ENCODE measurements at places on chromosomes 13 and 19. TPM values are rescaled to one million over a fixed set of nuclear protein-coding genes. Genes with fewer than 3 reads are reported as not detected.

DNA sequence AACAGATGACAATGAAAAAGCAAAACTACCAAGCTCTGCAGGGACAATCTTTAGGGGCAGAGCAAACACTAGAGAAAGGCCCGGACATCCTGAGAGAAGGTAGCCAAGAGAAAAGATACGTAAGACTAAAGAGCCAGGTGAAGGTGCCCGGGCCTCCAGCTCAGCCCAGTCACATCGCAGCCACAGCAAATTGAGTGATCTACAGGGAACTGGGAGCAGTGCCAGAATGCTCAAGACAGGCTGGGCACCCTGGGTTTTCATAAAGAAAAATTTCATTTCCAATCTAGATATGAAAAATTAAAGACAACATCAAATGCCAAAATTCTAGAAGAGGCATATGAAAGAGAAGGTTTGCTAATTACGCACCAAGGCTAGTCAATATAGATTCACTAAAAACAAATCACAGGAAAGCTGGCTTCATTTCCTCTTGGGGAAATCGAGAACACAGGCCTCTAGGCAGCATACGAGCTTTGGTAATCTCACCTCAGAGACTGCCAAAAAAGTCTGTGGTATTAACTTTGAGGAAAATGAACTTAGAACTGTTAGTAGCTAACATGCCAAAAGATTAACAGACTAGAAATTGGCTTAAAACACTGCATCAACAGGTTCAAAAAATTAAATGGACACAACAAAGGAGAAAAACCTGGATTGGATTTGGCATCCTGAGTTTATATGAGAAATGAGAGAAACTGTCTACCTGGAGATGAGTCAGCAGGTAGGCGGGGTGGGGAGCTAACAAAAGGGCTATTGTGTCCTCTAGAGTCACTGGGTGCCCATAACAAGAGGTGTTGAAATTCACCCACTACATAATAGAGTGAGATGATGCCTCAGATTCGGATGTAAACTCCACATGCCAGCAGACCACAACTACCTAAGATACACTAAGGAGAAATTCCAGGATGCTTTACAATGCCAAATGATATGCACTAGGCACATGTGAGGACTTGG lies 6.6 kb downstream of the ANKRD10 start:
- H3K27ac ChIP-seq: no peak overlapping the region
- H3K36me3 ChIP-seq: peaks cover 14% of the 10 kb centered on the region
- H3K4me1 ChIP-seq: peaks cover 11% of the 10 kb centered on the region
- no peaks in the 10 kb centered on the region for H3K27me3 ChIP-seq
- DNase-seq: peak; percentile 24
- H3K4me3 ChIP-seq: no peak overlapping the region

DNA sequence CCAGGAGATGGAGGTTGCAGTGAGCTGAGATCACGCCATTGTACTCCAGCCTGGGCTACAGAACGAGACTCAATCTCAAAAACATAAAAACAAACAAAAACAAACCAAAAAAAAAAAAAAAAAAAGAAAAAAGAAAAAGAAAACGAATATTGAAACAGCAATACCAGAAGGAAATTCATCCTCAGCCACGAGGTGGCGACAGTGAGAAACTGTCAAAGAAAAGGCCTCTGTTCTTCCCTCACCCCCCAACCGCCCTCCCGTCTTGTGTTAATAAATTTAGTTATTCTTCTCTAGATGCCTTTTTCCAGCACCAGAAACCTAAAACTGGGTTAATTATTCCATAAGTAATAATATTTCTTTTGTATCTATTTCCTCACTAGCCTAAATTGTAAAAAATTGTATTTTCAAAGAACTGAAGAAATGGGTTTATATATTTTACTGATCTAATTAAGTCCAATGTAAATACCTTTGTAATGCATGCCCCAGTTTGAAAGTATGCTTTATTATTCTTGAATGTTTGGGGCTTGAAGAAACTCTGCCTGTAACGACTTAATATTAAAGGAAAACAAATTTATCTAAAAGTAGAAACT lies 38.6 kb downstream of the LIG4 start:
- no peaks in the 10 kb centered on the region for H3K36me3 ChIP-seq
- no peak overlapping the region for H3K27ac ChIP-seq
- DNase-seq: peak; percentile 18

DNA sequence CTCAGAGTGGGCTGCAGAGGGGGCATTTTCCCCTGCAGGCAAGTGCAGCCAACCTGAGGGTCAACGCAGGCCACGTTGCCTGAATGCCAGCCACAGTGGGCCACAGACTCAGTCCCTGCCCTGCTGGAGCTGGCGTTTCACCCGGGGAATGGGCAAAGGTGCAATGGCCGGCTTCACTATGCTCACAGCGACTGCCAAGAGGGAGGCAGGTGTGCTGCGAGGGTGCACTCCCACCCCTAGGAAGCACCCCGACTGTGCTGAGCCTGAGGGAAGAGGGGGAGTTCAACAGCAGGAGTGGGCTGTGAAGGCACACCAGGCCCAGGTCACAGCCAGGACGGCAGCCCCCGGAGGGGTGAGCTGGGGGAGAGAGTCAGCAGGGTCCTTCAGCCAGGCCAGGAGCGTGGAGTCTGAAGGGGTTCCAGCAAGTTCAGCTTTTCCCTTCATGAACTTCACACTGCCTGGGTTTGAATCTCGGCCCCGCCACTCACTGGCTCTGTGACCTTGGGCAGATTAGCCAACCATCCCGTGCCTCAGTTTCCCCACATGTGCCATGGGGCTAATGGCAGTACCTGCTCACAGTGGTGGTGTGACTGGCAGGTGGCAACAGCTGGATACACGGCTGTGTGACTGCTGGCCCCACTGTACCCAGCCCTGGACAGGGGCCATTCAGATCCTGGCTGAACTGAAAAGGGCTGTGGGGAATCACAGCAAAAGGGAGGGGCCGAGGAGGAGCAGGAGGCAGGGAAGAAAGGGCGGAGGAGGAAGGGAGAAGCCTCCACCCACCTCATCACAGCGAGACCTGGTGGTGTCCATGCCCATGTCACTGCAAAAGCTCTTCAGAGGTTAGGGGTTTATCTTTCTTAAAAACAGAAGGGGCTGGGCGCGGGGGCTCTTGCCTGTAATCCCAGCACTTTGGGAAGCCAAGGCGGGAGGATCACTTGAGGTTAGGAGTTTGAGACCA lies 7.6 kb downstream of the TRAPPC6A start:
- H3K27me3 ChIP-seq: no peaks in the 10 kb centered on the region
- no peak for DNase-seq
- peak overlapping the region; percentile 84 for H3K27ac ChIP-seq
- H3K4me3 ChIP-seq: no peak overlapping the region
- H3K4me1 ChIP-seq: peaks cover 21% of the 10 kb centered on the region

- DNase-seq: no peak
- no peaks in the 10 kb centered on the region for H3K4me1 ChIP-seq
- H3K27me3 ChIP-seq: peaks cover 11% of the 10 kb centered on the region
Measured at GRCh38 chr13:30034458-30034795, 184.0 kb upstream of the UBL3 start.

- no peaks in the 10 kb centered on the region for H3K27me3 ChIP-seq
- H3K4me3 ChIP-seq: peak overlapping the region; percentile 66
- H3K4me1 ChIP-seq: peaks cover 31% of the 10 kb centered on the region
- peaks cover 21% of the 10 kb centered on the region for H3K36me3 ChIP-seq
Measured at GRCh38 chr19:16077984-16078758, 1.9 kb downstream of the TPM4 start.

ZNF382 gene
- 1.8 TPM for polyA plus RNA-seq

ZNF224 gene
- 8.5 TPM for polyA plus RNA-seq

IGFL3 gene
- not detected for polyA plus RNA-seq

All from endothelial cell of umbilical vein (primary cell).